NCI-H69 (cell line): ENCODE measurements at places on chromosomes 11 and 22.

GRCh38 chr22:50260801-50261614 lies 475 bp downstream of the MAPK12 start:
- DNase-seq, result peak; percentile 83

DNA sequence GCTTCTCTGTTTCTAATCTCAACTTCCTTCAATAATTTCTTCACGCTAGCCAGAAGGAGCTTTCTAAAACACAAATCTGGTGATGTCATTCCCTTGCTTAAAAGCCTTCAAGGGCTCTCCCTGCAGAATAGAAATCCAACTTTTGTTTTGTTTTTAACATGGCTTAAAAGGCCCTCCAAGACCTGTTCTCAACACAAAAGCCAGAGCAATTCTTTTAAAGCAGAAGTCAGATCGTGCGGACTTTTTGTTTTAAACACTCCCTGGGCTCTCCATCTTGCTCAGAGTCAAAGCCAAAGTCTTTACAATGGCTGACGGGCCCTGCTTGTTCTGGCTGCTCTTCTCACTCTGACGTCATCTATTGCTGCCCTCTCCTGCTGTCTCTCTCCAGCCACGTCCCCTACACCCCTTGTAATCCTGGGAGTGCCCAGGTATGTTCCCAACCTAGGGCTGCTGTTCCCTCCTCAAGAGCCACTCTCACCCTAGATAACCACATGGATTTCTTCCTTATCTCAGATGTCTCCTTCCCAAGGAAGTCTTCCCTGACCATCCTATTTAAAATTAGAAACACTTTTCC lies 22.5 kb downstream of the TECTA start:
- DNase-seq, result no peak

DNA sequence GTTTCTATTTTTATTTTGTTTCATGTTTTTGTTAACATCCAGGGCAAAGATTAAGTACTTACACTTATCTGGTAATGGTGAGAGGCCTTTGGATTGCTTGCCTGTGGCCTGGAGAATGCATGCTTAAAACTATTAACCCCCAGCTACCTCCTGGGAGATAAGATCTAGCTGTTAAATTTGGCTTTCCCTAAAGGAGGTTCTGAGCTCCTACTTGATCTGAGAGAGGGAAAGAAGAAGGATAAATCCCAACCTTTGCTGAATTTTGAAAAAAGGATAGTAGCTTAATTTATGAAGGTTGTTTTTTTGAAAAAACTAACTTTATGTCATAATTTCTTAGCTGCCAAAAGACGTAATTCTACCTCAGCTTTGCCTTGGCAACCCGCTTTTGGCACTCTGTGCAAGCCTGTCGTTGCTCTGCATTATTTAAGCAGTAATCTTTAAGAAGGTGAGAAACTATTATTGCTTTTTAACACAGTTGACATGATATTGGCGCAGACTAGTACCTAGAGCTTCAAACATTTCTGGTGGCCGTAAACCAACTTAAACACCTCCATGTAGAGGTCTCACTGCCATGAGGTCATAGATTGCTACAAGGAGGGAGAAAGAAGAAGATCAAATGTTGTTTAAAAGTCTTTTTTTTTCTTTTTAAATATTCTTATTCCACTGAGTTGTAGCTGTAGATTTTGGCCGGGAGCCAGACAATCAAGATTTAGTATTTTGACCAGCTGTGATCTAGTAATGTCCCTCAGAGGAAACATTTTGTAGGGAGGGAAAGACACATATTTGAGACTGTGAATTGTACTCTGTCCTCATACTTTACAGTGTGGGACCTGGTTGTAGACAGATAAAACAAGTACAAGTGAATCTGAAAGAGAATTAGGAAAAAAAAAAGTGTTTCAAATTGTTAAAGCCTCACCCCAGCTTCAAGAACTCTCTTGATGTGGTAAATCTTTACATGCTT lies 74.4 kb downstream of the WNT11 start:
- DNase-seq, result peak; percentile 54

- DNase-seq, result no peak
Observed at GRCh38 chr11:130409594-130410388, 18.6 kb downstream of the ADAMTS8 start.

- no peak for DNase-seq
Observed at GRCh38 chr11:115576606-115577380, 72.6 kb upstream of the CADM1 start.

GRCh38 chr11:65427691-65428577 lies 5.3 kb downstream of the NEAT1 start:
- peak; percentile 56 for DNase-seq
